ENCODE measurements at places on chromosomes 6 and 20. TPM values are rescaled to one million over a fixed set of nuclear protein-coding genes. Genes with fewer than 3 reads are reported as not detected.

DNA sequence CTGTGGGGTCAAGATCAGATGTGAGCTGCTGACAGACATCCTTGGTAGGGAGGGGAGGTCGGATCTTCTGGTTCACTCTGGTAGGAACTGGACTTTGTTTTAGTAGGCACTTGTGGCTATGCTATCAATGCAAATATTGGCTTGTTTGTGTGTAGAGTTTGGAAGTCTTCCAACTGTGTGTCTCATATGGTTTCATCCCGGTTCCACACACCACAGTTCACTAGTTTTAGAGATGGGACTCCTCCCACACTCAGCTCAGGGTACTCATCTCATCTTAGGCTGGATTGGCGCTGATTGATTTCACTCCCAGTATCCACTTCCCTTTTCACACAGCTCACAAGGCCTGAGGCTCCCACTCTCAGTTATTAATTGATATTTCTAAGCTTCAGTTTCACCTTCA is 161.3 kb downstream of the THBS2 start:
- DNase-seq = no peak

GRCh38 chr20:18793625-18794427 is 19.8 kb upstream of the SCP2D1 start:
- peak; percentile 86 for DNase-seq

DNA sequence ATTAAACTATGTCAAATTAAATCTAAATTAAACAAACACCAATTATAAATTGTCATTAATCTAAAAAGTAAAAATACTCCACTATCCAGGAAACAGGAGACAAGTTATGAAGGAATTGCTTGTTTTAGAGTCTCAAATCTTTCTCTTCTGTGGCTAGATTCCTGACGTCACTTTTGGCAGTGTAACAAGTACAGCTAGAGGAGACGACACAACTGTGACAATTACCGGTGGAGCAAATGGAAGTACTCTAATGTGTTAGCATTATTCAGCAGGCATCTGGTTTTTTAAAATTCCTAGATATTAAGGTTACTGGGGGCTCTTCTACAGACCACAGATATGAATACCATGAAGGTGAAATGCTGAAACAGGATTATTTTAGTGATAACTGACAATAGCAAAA is 1042.7 kb downstream of the EPHA7 start:
- DNase-seq = no peak

GRCh38 chr6:42320762-42321161 is 103.1 kb upstream of the MRPS10 start:
- DNase-seq = no peak

- DNase-seq = no peak
Observed at GRCh38 chr6:22954749-22955385, 385.5 kb downstream of the HDGFL1 start.

- DNase-seq = no peak
Observed at GRCh38 chr6:54860739-54861138, 14.2 kb downstream of the FAM83B start.

Gene COL9A3
- 12.4 TPM for total RNA-seq

DNA sequence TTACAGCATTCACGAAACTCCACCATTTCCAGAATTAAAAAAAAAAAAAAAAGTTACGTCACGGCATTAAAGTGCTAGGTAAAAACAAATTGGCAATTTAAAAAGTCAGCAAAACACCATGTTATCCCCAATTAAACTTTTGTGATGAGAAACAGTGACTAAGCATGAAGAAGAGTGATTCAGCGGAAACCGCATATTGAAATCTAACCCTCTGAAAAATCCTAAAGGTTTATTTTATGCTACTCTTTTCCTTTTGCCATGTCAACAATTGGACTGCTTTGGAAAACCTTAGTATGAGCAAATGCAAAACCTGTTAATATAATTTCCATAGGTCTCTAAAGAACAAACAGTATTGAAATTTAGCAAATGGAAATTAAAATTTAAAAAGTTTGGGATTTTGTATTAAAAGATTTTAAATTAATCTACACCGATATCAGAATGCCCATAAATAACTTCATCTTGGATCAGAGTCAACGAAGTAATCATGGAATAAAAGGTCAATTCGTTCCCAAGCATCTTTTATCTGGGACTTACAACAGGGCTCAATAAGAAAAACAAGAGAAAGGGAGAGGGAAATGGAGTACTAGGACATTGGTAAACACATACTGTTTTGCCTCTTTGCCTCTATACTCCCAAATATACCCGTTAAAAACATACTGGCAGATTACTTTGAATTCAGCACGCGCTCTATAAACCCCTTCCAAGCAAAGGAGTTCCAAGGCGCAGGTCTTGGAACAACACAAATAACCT is 1.1 kb downstream of the FBXO30 start:
- DNase-seq = no peak

- no peak for DNase-seq
Observed at GRCh38 chr6:97189767-97190166, 93.2 kb downstream of the MMS22L start.

Gene GINM1
- total RNA-seq = 48.4 TPM

DNA sequence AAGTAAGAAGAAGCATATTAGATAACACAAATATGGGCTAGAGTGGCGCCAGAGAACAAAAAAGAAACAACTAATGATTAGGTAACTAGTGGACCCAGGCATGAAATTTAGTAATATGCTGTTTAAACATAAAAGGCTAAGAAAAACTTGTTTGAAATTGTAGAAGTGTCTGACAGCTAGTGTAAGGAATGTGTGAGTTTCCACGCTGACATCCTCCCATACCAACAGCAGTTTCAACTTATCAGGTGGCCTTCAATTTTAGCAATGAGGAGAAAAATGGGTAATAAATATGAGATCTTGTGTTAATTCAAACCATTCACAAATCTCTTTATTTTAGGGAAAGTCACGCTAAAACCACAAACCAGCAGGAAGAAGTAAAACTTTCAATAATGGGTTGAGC is 440.2 kb upstream of the FLRT3 start:
- DNase-seq = no peak

- DNase-seq = no peak
Observed at GRCh38 chr6:110620065-110620464, 143.7 kb upstream of the SLC22A16 start.

DNA sequence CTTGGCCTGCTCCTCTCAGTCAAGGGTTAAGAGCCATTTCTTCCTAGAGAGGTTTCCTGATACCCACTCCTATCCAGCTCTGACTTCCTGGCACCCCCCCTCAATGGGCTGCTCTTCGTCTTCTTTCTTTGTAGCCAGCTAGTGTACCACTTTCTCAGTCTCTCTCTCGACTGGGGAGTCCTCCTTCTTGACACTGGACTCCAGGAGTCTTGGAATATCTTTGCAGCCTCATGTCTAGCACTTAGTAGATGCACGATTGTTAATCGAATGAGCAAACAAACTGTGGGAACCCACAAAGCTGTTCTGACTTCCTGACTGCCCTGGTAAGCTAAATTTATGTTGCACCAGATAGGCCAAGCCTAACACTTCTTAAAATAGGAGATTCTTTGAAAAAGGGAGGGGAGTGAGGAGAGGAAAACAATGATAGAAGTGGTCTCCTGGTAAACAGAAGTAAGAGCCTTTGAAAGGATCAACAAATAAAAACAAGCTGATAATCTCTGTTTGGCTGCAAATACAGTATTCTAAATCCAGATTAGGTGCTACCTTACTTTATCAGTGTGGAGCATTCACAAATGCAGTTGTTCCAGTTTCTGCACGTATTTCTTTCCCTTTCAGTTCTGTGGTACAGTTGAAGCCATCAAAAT is 160.1 kb upstream of the CITED2 start:
- no peak for DNase-seq

- no peak for DNase-seq
Observed at GRCh38 chr20:23272176-23273029, 78.2 kb upstream of the NXT1 start.

DNA sequence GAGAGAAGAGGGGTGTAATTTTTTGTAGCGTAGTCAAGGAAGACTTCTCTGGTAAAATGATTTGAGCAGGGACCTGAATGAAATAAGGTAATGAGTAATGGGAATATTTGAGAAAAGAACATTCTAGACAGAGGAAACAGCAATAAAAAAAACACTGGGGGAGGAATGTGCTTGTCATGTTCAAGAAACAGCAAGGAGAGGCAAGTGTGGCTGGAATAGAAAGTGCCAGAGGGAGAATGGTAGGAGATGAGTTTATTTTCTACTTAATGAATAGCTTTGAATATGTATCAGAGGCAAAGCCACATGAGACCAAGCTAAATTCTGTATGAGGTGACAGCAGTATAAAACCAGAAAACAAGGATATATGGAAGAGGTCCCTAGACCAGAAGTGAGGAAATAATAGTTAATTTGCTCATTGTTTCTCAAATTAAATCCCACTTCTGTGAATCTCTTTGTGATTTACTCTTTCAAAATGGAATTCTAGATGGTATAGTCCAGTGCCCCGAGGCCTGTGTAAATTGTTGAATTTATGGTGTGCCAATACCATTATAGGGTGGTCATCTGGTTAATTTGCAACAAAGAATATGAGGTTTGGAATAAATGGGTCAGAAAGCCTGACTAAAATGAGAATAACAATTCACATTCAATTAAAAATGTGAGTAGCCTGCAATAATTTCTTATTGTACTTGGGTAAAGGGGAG is 170.2 kb downstream of the CDKAL1 start:
- no peak for DNase-seq

DNA sequence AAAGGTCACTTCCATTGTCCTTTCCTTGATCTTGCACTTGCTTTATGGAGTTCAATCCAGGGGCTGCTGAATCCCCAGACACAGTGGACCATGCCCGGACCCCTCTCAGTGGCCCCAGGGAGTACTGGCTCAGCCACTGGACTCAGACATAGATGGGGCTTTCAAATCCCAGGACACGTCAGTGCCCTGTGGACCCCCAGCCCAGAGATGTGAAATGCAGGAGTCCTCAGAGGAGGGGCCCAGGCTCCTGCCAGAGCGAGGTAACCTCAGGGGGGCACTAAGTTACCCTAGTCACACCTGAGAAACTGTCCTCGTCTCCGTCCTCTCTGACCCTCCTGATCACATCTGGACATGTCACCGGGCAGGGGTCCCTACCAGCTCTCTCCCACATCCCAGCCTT is 18.7 kb upstream of the APMAP start:
- no peak for DNase-seq

Measured in mucosa of descending colon (tissue), 3 donors.